ENCODE measurements at places on chromosomes 5 and 9. TPM values are rescaled to one million over a fixed set of nuclear protein-coding genes. Genes with fewer than 3 reads are reported as not detected.

LARP1 gene
- total RNA-seq, result 369 TPM

GFI1B gene
- total RNA-seq, result not detected

LHX3 gene
- not detected for total RNA-seq

GPR151 gene
- not detected for total RNA-seq

PCDH1 gene
- total RNA-seq, result 1.8 TPM

ADAMTS12 gene
- not detected for total RNA-seq

SPATA31A1 gene
- total RNA-seq, result not detected

WNT8A gene
- not detected for total RNA-seq

NR5A1 gene
- not detected for total RNA-seq

TLE1 gene
- total RNA-seq, result 2.4 TPM

DRD1 gene
- not detected for total RNA-seq

TBC1D9B gene
- total RNA-seq, result 114 TPM

HTR1A gene
- not detected for total RNA-seq

TNIP1 gene
- total RNA-seq, result 260 TPM

CEP72 gene
- total RNA-seq, result 58.1 TPM

CYLC2 gene
- not detected for total RNA-seq

KCNN2 gene
- not detected for total RNA-seq

DTWD2 gene
- total RNA-seq, result 4.9 TPM

ANKDD1B gene
- not detected for total RNA-seq

NR6A1 gene
- 2.0 TPM for total RNA-seq

SLU7 gene
- total RNA-seq, result 50.7 TPM

IGFBPL1 gene
- total RNA-seq, result not detected

SAP30L gene
- total RNA-seq, result 20.4 TPM

COL15A1 gene
- total RNA-seq, result 0.47 TPM

C9orf43 gene
- 1.3 TPM for total RNA-seq

ANAPC2 gene
- total RNA-seq, result 75.5 TPM

SPATA31E1 gene
- total RNA-seq, result not detected

EIF4E1B gene
- total RNA-seq, result not detected

BARHL1 gene
- not detected for total RNA-seq

CAMSAP1 gene
- 25.5 TPM for total RNA-seq

HSPB3 gene
- not detected for total RNA-seq

CHSY3 gene
- 0.19 TPM for total RNA-seq

FAM151B gene
- 0.12 TPM for total RNA-seq

PCDHGB6 gene
- 0.89 TPM for total RNA-seq

MSX2 gene
- total RNA-seq, result not detected

All from natural killer cell treated with Interleukin-12 subunit alpha and Interleukin-12 subunit beta and Interleukin-15 and Interleukin-18, amount 100 ng/mL, for 72 hours (primary cell).